ENCODE measurements at places on chromosomes 7 and 10. TPM values are rescaled to one million over a fixed set of nuclear protein-coding genes. Genes with fewer than 3 reads are reported as not detected.

GDF2 gene
- not detected for total RNA-seq

DNA sequence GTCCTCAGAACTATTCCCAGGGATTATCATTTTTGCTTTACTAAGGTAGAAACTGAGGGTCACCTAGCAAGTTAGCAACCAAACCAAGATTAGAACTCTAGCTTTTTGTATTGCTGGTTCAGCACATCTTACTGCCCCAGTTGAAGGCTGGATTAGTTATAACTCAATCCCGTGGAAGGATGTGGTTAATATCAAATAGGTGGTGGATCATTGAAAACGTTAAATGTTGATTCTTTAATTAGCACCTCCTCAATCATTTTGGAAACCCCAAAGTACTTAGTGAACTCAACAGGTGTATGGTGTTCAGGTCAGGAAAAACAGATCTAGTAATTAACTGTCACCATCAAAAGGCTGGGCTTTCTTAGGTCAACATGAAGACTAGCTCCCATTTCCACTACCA lies 152.4 kb downstream of the ARID5B start:
- no peak for DNase-seq

GRCh38 chr10:7475046-7475911 lies 64.4 kb upstream of the SFMBT2 start:
- no peak for DNase-seq

DNA sequence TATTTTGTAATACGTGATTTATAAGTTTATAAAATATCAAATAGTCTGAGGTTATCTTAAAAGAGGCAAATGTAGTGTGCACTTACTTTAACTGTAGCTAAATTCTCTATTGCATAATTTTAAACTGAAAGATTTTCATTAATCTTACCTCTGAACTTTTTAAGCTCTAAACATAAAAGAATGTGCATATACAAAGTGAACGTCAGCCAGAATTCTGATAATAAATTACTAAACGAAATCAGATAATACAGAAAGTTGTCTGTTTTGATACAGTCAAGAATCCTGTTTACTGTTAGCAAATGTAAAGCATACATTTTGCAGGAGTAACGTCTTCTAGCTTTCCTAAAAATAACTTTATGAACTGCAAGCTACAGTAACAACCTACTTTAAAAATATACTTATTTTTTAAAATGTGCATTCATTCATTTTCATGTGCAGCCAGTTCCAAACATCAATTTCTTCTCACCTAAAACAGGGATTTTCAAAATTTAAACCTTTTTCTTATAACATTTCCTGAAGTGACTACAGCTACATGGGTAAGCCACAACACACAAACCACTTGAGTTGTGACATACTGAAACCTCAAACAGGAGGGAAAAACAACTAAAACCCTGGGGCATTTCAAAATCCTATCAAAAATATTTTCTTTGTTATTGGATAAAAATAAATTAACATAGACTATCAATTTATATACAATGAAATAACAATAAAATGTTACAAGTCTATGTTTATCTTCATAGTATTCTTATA lies 92.7 kb downstream of the RNLS start:
- DNase-seq, result no peak

DNA sequence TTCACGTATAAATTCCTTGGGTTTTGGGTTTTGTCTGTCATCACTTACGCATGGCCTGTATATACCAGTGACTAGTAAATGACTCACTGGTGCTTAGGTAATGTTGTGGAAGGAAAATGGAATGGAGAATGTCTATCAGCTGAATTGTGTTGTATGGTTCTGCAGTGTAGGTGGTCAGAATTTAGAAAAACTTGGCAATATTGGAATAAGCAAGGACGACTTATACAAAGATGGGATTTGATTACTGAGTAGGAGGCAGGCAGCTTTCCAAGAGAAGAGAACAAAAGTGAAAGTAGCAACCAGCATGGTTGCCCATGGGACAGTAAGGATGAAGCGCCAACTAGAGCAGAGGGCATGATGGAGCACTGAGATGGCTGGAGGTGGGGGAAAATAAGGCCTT lies 168.6 kb upstream of the CSTF2T start:
- DNase-seq, result no peak

CNTNAP2 gene
- 0.54 TPM for total RNA-seq

GRCh38 chr7:45106-46090 lies 147.0 kb upstream of the FAM20C start:
- no peak for DNase-seq

STRIP2 gene
- 0.81 TPM for total RNA-seq

- DNase-seq, result no peak
These were observed 587.0 kb downstream of the PARD3 start for GRCh38 chr10:34228066-34228465.

PFKFB3 gene
- total RNA-seq, result 35.0 TPM

- DNase-seq, result no peak
These were observed 10.6 kb downstream of the NACAD start for GRCh38 chr7:45078125-45078681.
